Activated CD8-positive, alpha-beta memory T cell treated with anti-CD3 and anti-CD28 coated beads for 1 hour (primary cell): ENCODE measurements at places on chromosomes 5 and 9.
A peak's percentile ranks its signal among the peaks of the same experiment; 100 is the strongest.

GRCh38 chr9:98356953-98357690, 101.7 kb upstream of the TBC1D2 start:
- no peak for DNase-seq

DNA sequence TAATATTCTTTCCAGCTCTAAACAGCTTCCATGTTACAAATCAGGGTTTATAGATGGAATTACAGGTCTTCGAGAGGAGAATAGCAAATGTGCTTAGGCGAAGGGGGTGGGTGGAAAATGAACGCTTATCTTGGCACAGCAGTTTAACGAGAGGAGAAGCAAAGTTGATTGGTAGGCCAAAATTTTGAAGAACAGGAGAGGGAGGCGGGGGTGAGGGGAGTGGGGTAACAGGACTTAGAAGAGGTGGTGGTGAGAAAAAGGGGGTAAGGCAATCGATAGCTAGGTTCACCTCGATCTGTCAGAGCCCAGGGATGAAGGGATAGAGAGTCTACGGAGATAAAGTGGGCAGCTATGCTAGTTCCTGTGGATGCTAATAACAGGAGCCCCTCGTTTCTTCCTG, 764 bp downstream of the ANKRA2 start:
- DNase-seq: no peak

- no peak for DNase-seq
Observed at GRCh38 chr9:6133346-6134063, 82.1 kb upstream of the IL33 start.

DNA sequence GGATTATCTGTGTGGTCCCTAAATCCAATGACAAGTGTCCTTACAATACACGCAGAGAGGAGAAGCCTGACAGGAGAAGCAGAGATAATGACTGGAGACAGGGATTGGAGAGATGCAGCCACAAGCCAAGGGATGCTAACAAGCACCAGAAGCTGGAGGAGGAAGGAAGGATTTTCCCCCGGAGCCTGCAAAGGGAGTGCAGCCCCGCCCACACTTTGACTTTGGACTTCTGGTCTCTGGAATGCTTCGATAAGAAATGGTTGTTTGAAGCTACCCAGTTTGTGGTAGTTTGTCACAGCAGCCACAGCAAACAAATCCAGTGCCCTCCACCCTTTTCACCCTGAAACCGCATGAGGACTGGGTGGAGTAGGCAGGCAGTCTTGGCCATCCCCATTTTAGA, 77.2 kb upstream of the BOD1 start:
- DNase-seq: no peak

DNA sequence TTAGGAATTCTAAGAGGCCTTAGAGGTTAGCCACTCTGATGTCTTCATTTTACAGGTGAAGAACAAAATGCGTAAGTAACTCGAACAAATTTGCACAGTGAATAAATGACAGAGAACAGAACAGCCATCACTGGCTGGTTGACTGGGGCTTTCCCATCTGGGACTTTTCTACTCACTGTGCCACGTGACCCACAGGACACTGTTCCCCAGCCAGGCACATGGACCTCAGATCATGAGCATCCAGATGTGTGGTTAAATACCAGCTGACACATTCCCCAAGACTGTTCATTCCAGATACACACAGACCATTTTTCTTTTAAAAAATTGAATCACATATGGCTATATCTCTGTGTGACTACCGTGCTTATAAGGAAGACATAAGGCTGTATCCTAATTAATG, 25.8 kb upstream of the MED10 start:
- DNase-seq: no peak

DNA sequence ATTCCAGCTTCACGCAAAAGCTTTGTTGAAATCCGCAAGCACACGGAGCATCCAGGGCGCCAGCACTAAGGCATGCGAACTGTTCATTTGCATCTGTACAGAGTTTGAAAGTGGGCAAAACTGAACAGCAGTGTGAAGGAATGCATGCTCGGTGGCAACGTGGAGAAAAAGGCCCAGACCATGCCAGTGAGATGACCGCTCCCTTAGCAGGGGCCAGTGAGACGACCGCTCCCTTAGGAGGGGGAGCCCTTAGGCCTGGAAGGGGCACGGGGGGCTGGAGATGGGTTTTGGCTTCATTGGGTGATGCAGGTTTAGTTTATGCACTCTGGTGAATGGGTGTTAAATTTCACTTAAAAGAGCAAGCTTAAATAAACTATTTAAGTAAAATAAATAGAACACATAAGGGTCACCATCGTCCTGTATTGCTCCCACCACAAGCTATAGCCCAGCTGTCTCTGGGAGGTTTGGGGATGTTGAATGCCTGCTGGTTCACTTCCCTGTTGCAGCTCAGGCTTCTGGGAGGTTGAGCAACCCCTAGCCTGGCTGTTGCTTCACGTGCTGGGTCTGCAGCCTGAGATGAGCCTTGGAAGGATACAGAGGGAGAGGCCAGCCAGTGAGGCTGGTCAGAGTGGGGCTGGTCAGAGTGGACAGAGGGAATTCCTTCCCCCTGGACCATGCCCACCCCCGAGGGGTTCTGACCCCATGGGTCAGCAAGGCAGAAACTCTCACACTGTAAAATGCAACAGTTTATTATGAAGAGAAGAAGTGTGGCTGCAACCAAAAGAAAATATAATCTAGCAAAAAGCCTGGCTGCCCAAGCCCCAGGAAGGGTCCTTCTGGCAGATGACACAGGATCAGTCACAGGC, 4.6 kb upstream of the FCN1 start:
- no peak for DNase-seq

GRCh38 chr5:82754759-82755158, 322.4 kb downstream of the TMEM167A start:
- no peak for DNase-seq

DNA sequence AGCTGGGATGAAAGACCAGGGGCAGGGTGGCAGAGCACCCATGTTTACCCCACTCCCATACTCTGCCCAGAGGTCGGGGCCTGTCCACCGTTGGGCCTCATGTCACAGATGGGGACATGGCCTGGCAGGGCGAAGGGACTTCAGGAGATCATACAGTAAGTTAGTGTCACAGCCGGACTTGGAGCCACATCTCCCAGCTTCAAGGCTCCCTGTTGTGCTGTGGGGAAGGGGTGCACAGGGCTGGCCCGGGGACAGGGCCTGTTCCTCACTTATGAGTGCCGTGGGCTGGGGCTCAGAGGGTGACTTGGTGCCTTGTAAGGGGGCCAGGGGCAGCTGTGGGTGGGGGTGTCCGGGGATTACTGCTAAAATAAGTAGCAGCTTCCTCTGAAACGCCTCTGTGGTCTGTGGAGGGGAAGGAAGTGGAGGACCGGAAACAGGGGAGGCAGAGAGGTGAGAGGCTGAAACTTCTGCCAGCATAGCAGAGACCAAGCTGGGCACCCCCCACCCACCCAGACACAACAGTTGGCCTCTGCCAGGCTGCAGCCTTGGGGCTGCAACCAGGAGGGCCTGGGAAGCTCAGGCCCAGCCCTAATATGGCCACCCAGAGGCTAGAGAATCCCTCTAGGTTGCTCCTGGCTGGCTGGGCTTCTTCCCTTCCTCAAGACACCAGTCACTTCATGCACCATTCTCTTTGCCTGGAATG, 41.1 kb upstream of the NEK6 start:
- no peak for DNase-seq

DNA sequence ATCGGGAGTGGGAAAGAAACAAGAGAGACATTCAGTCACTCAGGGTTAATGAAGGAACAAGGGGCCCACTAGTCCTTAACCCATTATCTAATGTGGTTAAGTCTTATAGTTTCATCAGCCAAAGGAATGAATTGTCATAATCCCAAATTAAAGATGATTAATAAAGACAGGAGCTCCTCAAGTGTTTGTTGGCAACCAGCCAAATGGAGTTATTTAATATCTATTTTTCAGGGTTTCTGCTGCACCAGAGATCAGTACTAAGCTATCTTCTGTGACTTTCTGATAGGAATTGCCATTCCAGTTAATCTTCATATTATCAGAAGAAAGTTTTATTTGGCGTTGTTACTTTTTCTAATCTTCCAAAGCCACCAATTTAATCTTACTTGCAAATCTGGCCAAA, 34.0 kb upstream of the FCHO2 start:
- DNase-seq: no peak

DNA sequence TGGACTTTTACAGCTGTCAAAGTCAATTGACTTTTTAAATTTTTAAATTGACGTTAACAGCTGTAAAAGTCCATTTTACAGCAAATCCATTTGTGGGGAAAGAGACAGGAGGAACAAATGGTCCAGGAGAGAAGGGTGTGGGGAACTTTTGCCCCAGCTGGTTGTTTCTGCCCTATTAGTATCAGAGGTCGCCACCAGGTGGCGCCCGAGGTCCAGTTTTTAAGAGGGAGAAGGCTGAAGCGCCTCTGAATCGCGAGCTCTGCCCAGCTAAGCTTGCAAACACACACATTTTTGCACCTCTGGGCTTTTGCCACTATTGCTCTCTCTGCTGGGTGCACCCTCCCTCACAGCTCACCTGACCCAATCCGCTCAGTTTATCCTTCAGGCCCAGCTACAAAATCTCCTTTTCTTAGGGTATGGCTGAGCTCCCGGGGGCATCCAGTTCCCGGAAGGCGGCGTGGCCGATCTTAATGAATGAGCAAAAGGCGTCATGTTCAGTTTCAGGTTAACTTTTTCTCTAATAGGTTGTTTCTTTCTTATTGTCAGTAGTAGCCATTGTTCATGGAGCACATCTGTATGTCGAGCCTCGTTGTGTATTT, 6.3 kb upstream of the TTLL11 start:
- peak; percentile 29 for DNase-seq

DNA sequence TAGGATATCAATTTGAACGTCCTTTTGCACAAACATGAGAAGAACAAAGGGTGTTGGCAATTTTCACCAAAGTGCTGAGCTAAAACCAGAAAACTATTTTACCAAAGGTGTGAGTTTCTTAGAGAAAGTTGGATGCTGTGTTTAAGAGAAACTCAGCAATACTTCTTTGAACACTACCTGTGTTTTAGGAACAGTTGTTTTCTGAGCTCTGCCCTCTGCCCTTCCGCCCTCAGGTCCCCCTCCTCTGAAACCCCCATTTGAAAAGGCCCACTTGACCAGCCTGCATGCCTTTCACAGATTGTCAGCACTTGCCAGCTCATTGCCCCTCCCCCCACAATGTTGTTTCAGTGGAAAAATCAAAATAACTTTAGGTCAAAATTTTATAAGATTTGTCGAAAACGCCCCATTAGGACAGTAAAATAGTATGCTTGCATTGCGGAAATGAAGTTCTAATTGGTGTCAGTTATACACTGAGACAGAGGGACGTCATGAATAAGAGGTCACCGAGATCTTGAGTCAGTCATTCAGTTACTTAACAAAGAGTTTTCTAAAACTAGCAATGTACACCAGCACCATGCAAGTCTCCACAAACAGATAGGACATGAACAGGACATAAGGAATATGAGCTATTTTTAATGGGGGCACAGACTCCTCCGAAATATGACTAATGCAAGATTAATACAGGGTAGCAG, 61.9 kb upstream of the IL7R start:
- no peak for DNase-seq

GRCh38 chr9:84278130-84278529, 62.4 kb downstream of the SLC28A3 start:
- DNase-seq: no peak

DNA sequence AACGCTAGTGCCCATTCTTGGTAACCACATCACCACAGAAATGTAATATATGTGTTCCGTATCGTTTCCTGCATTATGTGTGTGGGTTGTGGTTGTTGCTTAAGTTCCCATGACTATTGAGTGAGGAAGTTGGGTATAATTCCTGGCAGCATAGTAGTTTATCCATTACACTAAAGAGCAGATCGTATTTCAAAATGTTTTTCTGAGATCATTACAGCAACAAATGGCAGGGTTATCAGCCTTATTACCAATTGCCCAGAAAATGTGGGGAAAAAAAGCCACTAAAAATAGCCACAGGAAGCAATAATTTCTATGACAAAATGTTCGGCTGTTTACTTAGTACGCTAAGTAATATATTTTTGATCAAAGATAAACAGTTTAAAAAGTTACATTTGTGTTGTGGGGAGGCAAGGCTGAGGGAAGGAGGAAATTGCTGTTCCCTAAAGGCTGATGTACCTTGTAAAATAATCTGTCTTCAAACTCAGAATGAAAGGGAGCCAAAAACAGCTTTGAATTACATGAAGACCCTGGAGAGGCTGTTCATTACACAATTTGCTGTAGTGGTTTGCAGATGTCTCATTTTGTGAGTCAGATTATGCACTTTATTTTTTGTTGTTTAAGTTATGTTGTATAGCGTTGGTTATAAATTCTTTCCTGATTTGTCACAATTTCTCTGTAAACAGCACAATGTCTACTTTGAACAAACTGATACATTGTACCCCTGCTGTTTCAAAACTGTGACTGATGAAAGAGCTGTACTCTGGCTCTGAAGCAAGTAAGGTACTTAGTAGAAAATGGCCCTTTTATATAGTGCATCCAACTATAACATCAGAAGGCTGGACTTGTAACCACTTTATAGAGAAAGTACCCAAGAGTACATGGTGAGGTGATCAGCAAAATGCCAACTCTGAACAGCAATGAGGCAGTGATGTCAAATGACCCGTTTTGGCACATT, 1028.5 kb downstream of the NR2F1-AS1 start:
- DNase-seq: no peak

DNA sequence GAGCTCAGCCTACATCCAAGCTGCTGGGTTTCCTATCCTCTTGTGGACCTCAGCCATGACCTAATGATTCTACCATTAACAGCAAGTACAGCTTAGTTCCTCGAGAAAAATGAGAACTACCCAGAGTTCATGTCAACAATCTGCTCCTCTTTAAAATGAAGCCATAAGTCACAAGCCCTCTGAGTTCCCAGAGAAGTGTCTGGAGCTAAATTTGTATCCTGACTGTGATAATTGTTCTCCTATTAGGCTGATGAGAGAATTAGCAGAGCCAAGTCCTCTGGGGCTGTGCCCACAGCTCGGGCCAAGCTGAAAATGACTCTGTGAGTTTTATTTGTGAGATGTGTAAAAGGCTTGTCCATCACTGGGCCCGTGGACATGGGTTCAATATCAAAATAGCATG, 145.1 kb upstream of the SMIM23 start:
- no peak for DNase-seq

DNA sequence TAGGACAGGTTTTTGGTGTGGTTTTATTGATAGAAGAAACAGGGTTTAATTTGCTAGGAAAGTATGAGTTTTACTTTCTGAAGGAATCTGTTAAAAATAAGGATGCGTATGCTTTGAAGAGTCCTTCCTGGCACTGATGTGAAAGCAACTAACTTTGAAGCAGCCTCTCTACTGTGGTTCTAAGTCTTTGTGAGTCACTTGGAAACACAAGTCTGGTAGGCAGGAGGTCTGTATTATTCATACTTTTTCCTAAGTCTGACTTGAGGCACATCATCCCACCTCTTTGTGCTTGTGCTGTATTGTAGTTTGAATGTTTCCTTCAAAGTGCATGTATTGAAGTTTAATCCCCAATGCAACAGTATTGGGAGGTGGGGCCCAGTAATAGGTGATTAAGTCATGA, 129.0 kb downstream of the TAF11L14 start:
- DNase-seq: no peak

- no peak for DNase-seq
Observed at GRCh38 chr5:3598769-3599211, 3.2 kb downstream of the IRX1 start.

- no peak for DNase-seq
Observed at GRCh38 chr9:137167277-137167746, 2.5 kb downstream of the LRRC26 start.

- DNase-seq: no peak
Observed at GRCh38 chr9:120536094-120536493, 43.9 kb downstream of the CDK5RAP2 start.
